Bladder microvascular endothelial cell (primary cell): ENCODE measurements at places on chromosomes 6 and 20. TPM values are rescaled to one million over a fixed set of nuclear protein-coding genes. Genes with fewer than 3 reads are reported as not detected.

The DACT2 gene
- total RNA-seq, result not detected in 2 replicates

The ADGRG6 gene
- total RNA-seq, result 37.1 and 43.6 TPM in 2 replicates

The FABP7 gene
- not detected in 2 replicates for total RNA-seq

The VIP gene
- total RNA-seq, result 0.16 and 1.3 TPM in 2 replicates

The DEFB127 gene
- total RNA-seq, result not detected in 2 replicates

The FOXP4 gene
- 1.3 and 4.6 TPM in 2 replicates for total RNA-seq

The SLC22A2 gene
- not detected in 2 replicates for total RNA-seq

The HLA-DPB1 gene
- total RNA-seq, result 18.9 and 33.0 TPM in 2 replicates

The MUC22 gene
- not detected in 2 replicates for total RNA-seq

The DST gene
- total RNA-seq, result 84.8 and 292 TPM in 2 replicates

The AGPAT4 gene
- total RNA-seq, result 8.3 and 14.5 TPM in 2 replicates

The TTI1 gene
- 12.3 and 27.8 TPM in 2 replicates for total RNA-seq

The DNMT3B gene
- 1.7 and 4.0 TPM in 2 replicates for total RNA-seq

The PRDM13 gene
- total RNA-seq, result not detected in 2 replicates

The DUSP15 gene
- total RNA-seq, result 0.16 and 0.57 TPM in 2 replicates

The GSTA2 gene
- not detected in 2 replicates for total RNA-seq

The IL17A gene
- not detected in 2 replicates for total RNA-seq

The CLPSL1 gene
- total RNA-seq, result not detected in 2 replicates

The HFE gene
- total RNA-seq, result 2.6 and 3.6 TPM in 2 replicates

The BTN1A1 gene
- total RNA-seq, result not detected in 2 replicates

The BACH2 gene
- total RNA-seq, result 0.16 and 4.8 TPM in 2 replicates

The C20orf202 gene
- total RNA-seq, result 0.06 TPM in 1 of 2 replicates, not detected in the other

The SAMD5 gene
- 0.65 and 0.69 TPM in 2 replicates for total RNA-seq

The RAB44 gene
- total RNA-seq, result under 0.01 TPM in 1 of 2 replicates, not detected in the other

The DNAH8 gene
- total RNA-seq, result under 0.01 TPM in 1 of 2 replicates, not detected in the other

The AK9 gene
- total RNA-seq, result 2.8 and 7.6 TPM in 2 replicates

The FAM110A gene
- total RNA-seq, result 0.97 and 2.0 TPM in 2 replicates

The GTSF1L gene
- total RNA-seq, result not detected in 2 replicates

The LPA gene
- total RNA-seq, result not detected in 2 replicates

The SLCO4A1 gene
- 4.0 and 5.0 TPM in 2 replicates for total RNA-seq

The XKR7 gene
- total RNA-seq, result not detected in 2 replicates

The TDP2 gene
- total RNA-seq, result 18.1 and 27.6 TPM in 2 replicates

The FAM209B gene
- not detected in 2 replicates for total RNA-seq
